ENCODE measurements at places on chromosomes 6 and 20.

DNA sequence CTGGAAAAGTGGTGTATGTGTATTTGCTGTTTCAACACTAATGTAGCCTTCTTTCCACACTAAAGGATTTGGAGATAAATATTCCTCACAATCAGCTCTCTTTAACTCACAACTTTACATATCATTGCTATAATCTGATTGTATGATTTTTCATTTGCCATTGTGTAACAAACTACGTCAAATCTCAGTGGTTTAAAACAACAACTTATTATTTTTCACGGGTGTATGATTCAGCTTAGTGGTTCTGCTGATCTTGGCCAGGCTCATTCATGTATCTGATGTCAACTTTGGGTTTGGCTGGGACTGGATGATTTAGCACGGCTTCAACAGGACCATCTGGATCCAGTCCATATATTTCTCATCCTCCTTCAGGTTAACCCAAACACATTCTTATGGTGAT lies 55.4 kb upstream of the TMX4 start:
- no peak for DNase-seq

DNA sequence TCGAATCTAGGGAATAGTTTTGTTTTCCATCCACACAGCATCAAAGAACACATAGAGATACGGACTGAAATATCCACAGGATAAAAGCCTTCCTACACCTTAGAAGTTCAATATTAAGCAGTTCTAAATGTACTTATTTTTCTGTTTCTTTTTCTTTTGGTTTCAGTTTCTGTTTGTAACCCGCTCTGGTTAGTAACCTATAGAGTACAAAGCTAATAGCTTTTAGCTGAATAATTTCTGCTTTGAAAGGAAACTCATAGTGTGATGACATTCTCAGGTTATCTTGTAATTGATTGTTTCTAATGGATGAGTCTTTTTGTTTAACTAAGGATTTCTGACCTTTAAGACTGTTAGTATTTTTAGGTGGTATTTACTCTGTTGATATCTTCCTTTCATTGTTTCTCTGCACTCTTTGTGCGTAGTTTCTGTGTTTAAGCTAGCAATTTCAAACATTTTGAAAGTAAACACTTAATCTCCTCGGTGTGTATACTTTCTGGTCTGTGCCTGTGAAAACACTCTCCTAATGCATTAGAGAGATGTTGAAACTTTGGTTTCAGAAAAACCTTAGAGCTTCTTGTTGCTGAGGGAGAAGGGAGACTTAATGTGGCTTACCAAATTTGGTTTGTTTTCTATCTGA lies 385.5 kb downstream of the HDGFL1 start:
- peak; percentile 16 for DNase-seq

DNA sequence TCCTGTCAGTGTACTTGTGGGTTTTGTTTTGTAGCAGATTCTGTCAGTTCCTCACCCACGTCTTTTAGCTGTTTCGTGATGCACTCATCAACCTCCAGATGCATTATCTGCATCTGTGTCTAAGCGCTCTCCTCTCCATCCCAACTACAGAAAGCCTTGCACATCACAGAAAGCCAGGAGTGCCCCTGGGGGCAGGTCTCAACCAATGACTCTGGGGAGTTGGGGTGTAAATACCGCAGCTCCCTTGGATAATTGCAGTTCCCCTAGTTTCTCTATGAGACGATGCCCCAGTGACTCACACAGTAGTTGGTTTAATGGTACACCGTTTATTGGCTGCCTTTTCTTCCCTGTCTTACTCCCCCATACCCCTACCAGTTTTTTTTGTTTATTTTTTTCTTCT lies 158.1 kb downstream of the SOX4 start:
- DNase-seq = peak; percentile 49

DNA sequence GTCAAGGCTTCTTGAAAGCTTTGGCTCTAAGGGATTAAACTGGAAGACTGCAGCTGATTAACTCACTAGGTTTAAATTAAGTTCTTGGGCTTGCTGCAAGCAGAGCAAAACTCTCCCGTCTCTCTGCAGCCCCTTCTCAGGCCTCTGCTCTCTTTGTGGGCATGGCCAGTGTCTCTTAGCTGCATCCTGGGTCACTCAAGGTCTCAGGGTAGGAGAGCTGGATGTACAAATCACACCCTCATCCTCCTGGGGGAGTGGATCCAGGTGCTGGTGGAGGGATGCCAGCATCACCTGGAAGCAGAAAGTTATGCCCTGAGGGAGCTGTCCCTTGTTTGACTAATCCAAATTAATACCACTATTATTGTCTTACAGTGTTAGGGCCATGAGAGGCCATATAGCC lies 35.8 kb downstream of the GCM1 start:
- no peak for DNase-seq

GRCh38 chr20:20395903-20396568 lies 28.1 kb downstream of the INSM1 start:
- DNase-seq = no peak

DNA sequence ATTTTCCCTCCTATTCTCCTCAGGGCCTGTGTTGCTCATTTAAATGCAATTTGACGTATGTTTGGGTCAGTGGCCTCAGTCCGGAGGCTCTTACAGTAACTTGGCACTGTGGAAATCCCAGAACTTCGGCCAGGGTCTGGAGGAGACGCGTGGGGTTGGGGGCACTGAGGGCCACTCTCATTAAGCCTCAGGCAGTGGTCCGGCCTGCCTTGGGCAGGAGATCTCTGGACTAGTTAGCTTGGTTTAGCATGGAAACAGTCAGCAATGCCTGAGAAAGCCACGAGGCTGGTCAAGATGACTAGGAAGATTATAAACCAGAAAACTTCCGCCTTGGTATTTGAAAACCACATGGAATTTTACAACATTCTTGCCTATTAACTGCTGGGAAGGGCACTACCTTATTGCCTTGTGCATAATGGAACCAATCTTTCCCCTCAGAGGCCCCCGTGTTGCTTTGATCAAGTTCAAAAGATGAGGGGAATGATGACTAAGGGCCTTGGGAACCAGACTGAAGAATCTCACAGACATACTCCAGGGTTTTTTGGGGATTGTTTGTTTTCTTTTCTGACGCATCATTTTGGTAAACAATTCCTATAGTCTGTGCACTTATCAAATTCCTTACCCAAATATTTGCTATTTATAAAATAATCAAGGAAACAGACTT lies 206.0 kb upstream of the PREP start:
- no peak for DNase-seq

- DNase-seq = no peak
These were observed 8.7 kb downstream of the TRIB3 start for GRCh38 chr20:389220-389619.

GRCh38 chr20:63701329-63702035 lies 5.0 kb downstream of the TNFRSF6B start:
- no peak for DNase-seq

DNA sequence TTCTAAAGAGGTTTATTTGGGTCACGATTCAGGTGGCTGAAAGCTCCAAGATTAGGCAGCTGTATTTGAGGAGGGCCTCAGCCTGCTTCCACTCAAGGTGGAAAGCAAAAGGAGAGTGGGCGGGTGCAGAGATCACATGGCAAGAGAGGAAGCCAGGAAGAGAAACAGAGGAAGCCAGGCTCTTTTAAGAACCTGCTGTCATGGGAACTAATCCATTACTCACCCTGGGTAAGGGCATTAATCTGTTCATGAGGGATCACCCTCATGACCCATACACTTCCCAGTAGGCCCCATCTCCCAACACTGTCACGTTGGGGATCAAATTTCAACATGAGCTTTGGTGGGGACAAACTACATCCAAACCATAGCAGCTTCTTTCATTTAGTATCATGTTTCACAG lies 53.9 kb downstream of the DHX35 start:
- no peak for DNase-seq

DNA sequence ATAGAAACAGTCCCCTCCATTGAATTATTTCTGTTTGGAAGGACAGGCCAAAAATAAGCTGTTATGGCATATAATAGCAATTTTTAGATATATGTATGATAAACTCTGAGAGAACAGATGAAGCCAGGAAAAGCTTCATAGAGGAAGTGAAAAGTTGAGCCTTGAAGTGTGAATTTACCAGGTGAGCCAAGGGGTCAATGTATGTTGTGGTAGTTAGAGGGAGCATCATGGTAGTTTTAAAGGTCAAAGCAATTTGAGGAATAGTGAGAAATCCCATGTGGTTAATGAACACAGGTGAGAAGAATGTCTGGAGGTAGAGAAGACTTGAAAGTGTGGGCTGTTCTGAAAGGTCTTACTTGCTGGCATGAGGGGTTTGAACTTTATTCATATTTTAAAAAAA lies 47.0 kb downstream of the COL19A1 start:
- no peak for DNase-seq

DNA sequence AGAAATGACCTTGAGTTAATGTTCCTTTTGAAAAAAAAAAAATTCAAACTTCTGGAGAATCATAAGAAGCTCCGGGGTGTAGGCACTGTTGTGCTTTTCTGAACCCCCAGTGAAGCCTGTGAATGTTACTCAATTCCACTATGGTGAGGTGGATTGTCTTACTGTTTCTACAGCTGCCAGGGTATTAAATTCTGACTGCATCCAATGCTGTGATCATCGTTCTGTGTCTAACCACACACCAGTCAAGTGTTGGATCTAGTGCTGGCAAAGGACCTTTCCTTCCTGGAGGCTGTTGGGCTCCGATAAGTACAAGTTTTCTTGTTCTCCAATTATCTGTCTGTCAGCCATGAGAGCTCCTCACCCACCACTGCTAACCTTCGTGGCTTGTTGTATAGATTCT lies 162.0 kb upstream of the EPHA7 start:
- DNase-seq = no peak

GRCh38 chr6:116190550-116190949 lies 63.3 kb downstream of the TSPYL4 start:
- no peak for DNase-seq

DNA sequence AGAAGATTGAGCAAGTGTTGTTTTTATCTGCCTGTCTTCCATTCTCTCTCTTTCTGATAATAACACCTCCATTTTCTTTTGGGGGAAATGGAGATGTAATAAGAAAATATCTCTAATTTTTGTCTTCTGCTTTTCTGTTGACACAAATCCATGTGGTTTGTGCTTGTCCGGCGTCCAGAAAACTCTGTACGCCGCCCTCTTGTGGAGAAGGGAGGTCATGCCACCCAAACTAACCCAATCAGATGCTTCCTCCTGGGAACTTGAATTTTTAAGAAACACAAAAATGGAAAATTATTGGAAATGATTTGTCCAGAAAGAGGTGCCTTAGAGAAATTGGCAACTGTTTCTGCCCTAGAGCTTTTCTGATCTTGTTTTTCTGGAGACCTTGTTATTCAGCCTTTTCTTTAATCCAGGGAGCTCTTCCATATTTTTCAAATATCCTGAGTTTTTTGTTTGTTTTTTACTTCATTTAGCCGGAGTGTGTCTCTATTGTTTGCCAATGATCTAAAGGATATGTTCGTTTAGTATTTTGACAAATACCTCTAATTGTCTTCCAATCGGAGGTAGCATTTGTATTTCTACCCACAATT lies 17.8 kb upstream of the FNDC1 start:
- DNase-seq = peak; percentile 15

DNA sequence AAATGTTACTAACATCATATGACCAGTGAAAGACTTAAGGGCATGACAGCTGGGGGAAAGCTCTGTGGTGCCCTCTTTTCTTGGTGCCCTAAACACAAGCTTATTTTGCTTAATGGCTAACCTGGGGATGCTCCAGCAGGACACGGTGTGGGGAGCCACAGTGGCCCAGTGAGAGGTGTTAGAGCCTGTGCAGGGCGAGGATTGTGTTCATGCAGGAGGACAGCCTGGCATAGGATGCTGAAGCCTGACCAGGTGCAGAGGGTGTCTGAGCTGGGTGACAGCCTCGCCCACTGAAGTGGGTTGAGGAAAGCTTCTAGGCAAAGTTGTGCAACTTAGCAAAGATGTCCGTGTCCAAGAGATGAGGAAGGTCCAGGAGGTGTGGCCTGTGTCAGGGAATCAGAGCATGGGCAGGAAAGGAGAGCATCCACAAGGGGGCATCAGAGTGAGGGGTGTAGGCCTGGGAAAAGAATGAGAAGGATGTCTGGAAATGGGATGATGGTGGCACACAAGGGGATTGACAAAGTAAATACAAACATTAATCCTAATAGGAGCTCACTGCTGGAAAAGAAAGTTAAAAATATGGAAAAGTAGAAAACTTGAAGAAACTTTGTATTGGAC lies 33.9 kb downstream of the SLC17A4 start:
- DNase-seq = peak; percentile 18

DNA sequence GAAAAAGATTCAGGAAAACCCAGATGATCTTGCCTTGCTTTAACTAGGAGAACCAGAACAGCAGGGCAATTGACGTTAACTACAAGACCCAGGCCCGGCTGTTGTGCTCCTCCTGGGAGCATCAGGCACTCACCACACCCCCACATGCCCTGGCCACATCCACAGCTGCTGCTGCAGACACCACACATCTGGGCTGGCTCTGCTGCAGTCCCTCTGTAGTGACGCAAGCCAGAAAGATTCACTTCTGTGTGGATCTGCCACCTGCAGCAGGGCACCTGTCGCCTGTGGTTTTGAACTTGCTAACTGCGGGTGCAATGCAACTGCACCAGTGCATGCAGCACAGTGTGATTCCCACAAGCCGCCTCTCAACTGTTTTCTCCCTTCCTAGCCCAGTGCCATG lies 228.8 kb downstream of the SYNDIG1 start:
- peak; percentile 84 for DNase-seq

- DNase-seq = no peak
These were observed 204.8 kb downstream of the DTNBP1 start for GRCh38 chr6:15458021-15458459.

GRCh38 chr20:58312836-58313235 lies 3.3 kb downstream of the RAB22A start:
- no peak for DNase-seq

GRCh38 chr6:9517806-9518205 lies 897.1 kb downstream of the TFAP2A start:
- no peak for DNase-seq

- no peak for DNase-seq
These were observed 3.0 kb downstream of the ZC2HC1B start for GRCh38 chr6:143867236-143867635.

DNA sequence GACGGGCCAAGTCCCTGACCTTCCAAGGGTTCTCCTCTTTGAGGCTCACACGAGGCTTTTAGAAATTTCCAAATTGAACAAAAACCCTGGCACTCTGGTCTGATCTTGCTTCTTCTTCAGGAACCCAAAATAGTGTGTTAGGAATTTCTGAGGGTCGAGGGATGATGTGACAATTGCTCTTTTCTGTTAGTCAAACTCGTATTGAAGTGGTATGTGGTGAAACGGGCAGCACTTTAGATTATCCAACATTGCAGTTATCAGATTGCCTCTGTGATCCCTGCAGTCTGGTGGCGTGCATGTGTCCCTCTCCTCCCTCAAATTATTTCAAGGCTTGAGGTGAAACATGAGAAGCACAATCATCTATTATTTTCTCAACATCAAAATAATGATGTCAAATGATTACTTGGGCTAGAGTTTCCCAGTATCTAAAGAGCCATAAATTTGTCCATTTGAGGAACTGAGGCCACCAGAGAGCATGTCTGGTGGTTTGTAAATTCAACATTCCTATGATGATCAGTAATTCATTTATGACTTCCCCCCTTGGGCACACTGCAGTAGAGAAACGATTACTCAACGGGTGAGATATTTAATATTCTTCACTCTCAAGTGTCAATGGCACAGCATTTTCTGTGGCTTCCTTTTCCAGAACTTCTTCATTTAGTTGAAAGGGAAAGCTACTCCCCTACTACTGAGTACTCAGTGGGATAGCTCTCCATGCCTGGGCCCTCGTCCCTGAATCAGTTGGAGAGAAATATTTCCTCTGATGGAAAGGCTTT lies 308.6 kb upstream of the MAP3K7 start:
- DNase-seq = no peak
